ENCODE measurements at places on chromosomes 3 and 15.

DNA sequence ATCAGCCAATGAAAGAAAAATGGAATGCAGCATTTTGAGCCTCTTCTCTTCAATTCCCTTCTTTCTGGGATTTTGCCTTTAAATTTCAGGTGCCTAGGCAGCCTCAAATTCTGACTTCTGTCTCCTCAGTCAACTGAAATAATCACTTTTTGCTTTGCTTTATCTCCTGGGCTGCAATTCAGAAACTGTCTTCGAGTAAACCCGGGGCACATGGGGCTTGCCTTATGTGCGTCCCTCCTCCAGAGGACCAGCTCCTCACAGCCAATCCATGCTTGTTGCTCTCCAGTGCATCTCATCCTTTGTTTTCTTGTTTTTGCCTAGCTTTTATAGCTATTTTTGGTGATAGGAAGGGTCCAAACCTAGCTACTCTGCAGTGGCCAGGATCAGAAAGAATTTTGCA lies 8.8 kb downstream of the RTP3 start:
- no peak for DNase-seq

DNA sequence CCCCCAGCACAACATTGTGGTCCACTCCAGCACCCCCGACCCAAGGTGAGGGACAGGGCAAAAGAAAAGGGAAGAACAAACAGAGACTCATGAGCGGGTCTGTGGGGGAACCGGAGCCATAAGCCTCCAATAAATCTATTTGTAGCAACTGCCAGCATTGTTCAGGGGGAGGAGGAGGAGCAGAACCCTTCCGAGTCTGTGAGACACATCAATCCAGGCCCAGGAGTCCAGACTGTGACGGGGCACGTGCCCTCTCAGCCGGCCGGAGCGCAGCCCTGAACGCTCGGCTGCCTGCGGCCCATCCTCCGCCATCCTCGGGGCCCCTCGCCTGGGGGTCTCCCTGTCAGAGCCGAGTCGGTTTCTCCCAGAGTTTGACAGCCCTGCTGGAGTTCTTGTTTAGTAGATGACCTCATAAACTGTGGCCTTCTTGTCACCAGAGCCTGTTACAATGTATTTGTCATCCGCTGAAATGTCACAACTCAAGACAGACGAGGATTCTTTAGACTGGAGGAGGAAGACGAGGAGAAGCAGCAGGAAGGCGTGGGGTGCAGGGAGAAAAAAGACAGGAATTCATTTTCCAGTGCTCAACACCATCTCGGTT lies 47.9 kb downstream of the TLE3 start:
- no peak for DNase-seq

DNA sequence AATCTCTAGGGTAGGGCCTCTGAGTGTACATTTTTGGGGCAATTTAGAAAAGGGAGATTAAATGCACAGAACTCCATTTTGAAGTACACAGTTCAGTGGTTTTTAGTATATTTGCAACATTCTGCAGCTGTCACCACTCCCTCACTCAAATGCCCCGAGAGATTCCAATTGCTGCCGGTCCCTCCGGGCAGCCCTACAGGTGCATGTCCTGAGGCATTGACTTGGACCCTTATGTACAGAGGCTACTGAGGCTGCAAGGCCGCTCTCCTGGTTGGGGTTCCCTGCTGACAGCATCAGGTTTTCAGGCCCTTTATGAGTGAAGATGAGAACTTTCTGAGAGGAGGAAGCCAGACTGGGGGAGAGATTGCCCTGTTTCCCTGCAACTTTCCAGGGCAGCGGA lies 39.6 kb downstream of the SMAD6 start:
- DNase-seq = no peak

DNA sequence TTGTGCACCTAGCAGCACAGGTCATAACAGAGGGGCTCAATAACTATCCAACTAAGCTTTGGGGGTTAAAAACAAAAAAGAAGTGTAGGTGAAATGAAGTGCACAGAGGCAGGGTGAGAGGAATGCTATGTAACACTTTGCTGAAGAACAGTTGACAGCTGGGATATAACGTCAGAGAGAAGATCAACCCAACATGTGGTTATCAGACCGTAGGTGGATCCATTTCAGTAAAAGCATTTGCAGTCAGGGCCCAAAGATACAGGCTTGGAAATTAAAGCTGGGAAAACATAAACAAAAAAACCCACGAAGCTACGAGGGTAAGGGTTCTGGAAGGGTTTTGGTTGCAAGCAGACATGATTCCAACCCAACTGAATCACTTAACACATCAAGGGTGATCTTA lies 377.5 kb upstream of the NR2F2 start:
- no peak for DNase-seq

DNA sequence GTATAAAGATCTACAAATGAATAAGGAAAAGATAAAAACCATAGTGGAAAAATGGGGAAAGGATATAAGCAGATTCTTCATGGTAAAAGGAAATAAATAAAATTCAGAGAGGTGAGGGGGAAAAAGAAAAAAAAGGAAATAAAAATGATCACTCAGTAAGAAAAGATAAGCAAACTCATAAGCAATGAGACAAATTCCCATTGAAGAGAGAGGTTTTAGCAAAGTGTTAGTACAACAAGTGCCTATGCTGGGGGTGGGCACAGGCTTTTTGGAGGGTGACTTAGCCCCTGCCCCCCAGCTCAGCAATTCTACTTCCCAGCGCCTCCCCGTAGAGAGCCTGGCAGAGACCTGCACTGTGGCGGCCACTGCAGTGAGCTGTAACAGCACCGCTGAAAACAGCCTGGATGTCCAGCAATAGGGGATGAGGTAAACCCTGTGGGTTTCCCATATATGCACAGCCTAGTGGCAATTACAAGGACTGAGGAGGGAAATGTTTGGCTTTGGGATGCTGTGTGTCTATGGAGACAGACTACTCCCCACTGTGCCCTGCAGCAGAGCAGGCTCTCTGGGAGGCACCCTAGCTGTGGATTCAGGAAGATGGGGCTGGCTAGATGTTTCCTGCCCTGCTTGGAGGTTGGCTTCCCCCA lies 23.7 kb upstream of the SFMBT1 start:
- no peak for DNase-seq

DNA sequence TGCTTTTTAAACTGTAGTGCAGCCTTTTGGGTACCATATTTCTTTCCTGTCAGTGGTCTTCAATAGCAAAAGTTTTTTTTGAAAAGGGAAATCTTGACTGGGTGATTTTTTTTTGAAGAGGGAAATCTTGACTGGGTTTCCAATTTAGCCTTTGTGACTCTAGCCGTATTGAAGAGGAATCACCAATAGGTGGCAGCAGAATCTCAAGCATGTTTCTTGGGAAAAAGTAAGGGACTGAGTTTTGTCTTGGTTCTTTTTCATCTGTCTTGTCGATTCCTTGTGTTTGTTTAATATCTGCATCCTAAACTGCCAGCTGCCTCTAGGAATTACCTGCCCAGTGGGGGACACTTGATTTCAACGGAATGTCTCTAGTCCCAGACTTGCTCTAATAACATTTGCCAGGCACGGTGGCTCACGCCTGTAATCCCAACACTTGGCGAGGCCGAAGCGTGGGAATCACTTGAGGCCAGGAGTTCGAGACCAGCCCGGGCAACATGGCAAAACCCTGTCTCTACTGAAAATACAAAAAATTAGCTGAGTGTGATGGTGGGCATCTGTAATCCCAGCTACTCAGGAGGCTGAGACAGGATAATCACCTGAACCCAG lies 89.2 kb downstream of the RBPMS2 start:
- DNase-seq = no peak

DNA sequence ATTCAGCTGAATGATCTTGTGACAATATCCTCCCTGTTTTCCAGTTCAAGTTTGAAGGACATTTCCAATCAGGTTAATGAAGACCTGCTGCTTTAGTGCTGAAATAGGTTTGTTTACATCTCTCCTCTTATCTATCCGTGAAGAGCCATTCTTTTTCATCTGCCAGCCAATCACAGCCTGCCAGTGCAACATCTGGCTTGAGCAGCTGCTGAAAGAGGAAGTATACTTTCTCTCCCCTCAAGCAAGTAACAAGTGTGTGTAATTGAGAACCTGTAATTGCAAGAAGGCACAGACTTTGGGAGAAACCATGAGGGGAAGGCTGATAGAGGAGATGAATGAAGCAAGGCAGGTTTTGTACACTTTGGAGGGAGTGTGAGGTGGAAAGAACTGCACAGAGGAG lies 404.3 kb downstream of the AGBL1 start:
- DNase-seq = no peak

GRCh38 chr15:74233851-74234597 lies 2.1 kb upstream of the CCDC33 start:
- DNase-seq = no peak

DNA sequence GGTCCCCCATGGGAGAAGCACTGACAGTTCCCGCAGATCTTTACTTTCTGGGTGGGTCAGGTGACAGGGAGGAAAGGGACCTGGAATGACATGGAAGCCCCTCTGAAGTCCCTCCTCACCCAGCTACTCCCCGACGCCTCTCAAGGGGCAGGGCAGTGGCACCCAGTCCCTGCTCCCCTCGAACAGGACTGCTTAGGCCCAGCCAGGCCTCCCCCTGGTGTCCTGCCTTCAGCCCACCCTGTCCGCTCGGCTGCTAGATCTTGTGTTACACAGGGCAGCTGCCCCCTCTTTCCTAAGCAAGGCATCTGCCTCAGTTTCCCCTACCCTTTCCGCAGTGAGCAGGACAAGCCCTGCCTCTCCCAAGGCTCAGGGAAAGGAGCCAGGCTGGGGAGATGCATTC lies 226.5 kb downstream of the XXYLT1 start:
- no peak for DNase-seq

DNA sequence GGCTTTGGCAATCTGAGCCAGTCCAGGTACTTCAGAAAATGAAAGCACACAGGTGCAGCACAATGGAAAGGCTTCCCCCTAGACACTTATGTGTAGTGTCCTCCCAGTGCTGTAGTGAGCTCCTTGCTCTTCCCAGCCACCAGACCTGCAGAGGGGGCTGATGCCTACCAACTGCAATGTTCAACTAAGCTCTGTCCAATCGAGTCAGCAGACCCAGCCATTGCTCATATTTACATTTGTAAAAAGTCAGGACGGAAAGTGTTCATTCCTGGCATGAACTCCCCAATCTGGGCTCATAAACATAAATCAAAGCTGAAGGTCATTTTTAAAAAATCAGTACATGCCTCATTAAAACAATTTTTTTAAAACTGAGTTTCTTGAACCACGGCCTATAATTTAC lies 73.0 kb downstream of the FOXP1 start:
- DNase-seq = no peak

DNA sequence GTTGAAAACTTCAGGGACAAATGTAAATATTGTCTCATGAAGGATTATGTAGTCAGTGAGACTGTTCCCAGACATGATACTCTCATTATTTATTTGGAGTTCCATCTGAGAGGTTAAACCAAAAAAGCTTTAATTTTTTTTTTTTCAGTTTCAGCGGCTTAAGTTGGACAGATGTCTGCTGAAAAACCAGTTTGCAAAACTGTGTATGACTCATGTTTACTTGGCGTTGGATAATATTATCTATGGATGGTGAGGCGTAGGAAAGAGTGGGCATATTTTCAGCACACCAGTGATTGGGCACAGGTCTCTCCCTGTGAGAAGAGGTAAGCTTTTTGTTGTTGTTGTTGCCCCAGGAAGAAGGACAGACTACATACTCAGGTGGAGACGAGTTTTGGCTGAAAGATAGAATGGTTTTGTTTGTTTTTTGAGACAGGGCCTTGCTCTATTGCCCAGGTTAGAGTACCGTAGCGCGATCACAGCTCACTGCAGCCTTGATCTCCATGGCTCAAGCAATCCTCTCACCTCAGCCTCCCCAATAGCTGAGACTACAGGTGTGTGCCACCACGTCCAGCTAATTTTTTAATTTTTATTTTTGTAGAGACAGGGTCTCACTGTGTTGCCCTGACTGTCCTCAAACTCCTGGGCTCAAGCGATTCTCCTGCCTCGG lies 16.4 kb upstream of the ANXA2 start:
- DNase-seq = no peak

DNA sequence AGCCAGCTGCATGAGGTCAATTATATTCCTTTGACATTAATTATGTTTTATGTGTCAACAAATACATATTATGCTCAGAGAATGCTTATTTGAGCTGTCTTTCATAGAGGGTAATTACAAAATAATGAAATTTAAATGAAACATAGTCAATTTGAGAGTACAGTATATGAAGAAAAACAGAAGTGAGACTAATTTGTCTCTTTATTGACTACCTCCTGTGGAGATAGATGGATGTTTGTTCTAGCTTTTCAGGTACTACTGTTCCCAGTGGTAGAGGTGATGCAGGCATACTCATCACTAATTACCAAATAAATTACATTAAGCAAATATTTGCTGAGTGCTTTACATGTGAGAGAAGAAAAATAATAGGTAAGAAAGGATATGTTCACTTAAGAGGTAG lies 1129.6 kb downstream of the OTOL1 start:
- DNase-seq = no peak

Measured in globus pallidus (tissue), 1 donor.